EL (cell line): ENCODE measurements at places on chromosomes 11 and 22.

- no peak for DNase-seq
Measured at GRCh38 chr11:115244758-115245157, 259.5 kb downstream of the CADM1 start.

- no peak for DNase-seq
Measured at GRCh38 chr11:108606070-108606469, 12.5 kb upstream of the EXPH5 start.

- DNase-seq = no peak
Measured at GRCh38 chr22:33221568-33221967, 163.4 kb upstream of the SYN3 start.

- no peak for DNase-seq
Measured at GRCh38 chr11:124842305-124842704, 22.9 kb upstream of the ROBO3 start.

DNA sequence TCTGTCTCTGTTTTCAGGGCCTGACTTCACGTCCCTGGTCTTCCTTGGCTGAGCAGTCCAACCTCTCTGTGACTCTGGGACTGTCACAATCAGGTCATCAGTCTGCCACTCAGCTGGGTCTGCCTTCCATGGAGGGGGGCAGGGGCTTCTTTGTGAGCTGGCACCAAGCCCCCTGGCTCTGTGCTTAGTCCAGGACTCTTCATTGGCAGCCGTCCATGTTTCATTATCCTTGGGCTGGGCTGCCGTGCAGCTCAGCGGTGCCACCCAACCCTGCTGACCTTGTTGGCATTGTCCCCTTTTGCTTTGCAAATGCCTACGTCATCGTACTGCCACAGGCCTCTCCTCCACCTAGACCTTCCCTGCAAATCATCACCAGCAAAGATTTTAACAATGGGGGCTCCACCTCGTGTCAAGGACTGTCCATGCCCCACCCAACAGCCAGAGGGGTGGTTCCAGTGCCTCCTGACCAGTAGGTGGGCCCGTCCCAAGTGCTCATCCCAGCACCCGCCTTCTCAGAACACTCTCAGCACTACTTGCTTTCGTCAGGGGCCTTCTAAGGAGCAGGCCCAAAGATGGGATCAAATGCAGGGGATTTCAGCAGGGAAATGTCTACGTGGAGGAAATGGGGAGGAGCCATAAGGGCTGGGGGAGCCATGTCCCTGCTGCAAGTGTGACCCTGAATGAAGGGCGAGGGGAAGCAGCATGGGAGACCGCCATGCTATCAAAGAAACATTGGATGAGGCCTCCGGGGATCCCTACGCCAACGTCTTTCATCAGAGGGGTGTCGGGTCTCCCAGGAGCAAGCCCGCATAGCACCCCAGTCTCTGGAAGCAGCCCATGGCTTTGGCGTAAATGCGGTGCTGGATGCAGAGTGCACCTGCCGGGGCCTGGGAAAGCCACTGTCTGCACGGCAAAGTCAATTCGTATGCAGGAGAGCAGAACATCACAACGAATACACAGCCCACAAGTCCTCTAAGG lies 18.2 kb downstream of the KRTAP5-6 start:
- no peak for DNase-seq

GRCh38 chr22:44473166-44473565 lies 24.9 kb downstream of the RTL6 start:
- DNase-seq = no peak

DNA sequence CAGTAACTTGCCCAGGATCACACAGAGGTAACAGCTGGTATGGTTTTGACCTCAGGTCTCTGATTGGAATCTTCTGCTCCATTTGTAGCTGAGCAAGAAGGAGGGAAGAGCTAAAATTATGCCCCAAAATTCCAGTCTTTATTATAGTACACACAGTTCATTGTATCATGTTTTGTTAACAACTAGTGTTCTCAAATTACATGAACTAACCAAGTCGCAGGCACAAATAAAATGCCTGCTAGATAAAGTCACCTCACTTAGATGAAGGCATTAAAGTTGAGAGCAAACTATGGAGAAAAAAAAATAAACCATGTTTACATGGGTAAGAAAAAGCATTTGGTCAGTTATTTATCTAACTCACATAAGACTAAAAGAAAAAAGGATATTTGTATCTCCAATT lies 58.8 kb downstream of the PDGFD start:
- no peak for DNase-seq

GRCh38 chr11:67027943-67028542 lies 5.1 kb downstream of the SYT12 start:
- no peak for DNase-seq

DNA sequence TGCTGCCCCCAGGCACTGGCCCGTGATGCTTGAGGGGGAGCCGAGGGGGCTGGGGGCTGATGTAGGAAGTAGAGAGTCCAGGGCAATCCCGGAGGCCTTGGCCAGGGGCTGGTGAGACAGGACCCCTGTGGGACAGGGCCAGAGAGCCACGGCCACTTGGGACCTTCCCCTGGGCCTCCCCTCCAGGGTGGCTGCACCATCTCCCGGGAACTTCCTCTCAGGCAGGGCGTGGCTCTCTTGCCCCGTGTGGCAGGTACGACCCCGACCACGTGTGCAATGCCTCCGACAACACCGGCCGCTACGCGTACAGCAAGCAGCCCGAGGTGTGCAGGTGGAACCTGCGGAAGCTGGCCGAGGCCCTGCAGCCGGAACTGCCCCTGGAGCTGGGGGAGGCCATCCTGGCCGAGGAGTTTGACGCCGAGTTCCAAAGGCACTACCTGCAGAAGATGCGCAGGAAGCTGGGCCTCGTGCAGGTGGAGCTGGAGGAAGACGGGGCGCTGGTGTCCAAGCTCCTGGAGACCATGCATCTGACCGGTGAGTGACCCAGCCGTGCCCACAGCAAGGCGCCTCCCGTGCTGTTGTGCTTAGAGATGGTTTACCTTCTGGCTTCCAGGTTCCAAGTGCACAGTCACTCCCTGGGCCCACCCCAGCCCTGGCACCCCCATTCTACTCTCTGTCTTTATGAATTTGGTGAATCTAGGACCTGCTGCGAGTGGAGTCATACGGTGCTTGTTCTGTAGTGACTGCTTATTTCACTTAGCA lies 9.7 kb downstream of the SELENOO start:
- no peak for DNase-seq

- DNase-seq = no peak
Measured at GRCh38 chr11:114141863-114142580, 82.5 kb downstream of the ZBTB16 start.

GRCh38 chr11:291281-292210 lies 2.6 kb downstream of the PGGHG start:
- DNase-seq = no peak

DNA sequence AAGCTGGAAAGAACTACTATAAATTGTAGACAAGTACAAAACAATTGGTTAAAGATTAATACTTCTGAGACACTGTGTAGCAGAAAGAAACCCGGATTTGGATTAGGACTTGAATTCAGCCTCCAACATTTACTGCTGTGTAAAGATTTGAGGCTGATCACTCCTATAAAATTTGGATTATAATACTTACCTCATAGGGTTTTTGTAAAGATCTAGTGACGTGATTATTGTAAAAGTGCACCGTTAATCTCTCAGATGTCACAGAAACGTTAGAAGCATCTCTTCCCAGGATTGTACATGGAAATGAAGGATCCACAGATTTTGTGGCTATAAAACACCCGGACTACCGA lies 323 bp upstream of the HIKESHI start:
- DNase-seq = no peak

DNA sequence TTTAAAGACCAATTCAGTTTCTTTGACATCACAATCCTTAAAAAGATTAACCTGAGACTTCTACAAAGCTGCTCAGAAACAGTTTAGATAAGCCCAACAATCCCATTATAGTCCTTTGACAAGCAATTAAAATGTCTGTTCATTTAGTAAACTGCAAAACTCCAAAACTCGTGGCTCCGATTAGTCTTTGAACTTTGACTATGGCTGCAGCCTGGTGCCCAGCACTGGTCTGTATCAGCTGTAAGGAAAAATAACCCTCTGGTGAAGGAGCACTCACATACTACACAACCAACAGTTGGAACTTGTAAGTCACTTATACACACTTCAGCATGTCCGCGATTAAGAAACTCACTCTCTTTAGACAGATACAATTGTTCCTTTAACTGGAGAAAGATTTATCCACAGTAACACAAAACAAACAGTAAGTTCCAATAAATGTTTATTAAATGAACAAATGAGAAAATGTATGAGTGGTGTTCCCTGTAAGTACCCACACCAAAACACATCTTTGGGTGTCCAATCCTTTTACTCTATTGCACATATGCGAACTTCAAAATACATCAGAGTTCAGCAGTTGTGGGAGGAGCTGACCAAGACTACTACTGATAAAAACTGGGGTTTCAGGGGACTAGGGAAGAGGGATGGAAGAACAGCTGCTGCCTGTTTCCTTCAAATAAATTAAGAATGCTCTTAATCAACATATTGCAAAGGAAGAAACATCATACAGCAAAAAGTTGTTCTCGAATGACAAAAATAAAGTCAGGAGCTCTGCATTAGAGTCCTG lies 36.4 kb downstream of the PITPNB start:
- no peak for DNase-seq

GRCh38 chr11:19723572-19724342 lies 11.1 kb downstream of the NAV2 start:
- DNase-seq = peak; percentile 48

- no peak for DNase-seq
Measured at GRCh38 chr11:108269583-108269982, 46.7 kb downstream of the ATM start.

- DNase-seq = no peak
Measured at GRCh38 chr22:47357493-47357892, 595.0 kb downstream of the TBC1D22A start.

GRCh38 chr11:120399307-120399706 lies 63.1 kb downstream of the ARHGEF12 start:
- no peak for DNase-seq

- no peak for DNase-seq
Measured at GRCh38 chr11:65927904-65928397, 8.7 kb downstream of the DRAP1 start.

- no peak for DNase-seq
Measured at GRCh38 chr11:32792111-32792947, 2.1 kb downstream of the CCDC73 start.

DNA sequence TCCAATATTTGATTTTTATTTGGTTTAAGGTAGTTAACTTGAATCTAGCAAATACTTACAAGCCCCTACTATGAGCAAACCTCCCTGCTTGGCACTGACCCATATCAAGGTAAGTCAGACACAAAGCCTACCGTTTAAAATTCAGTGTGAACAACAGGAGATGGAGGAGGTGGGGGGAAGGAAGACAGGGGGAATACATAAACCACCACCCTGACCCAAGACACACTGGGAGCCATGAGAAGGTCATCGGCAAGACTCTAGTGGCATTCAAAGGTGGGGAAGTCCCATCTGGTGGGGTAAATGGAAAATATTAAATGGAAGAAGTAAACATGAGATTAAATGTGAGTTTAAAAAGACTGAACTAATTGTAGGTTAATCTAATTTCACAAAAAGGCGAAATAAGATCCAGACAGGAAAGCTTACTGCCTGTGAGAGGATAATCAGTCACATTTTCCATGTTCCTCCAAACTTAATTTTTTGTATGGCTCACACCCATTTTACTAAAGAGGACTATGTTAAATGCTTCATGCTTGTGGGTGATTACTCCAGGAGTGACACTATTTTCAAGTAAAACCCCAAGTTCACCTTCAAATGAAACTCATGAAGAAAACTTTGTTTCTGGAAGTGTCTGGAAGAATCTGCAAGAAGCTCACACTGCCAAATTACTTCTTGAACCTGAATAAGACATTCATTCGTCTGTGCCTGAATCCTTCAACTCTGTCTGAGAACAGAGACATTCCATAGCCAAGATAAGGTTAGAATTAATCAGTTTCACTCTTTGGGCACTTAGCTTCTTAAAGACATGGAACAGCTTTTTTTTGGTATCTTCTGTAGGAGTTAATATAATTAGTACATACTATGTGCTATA lies 51.7 kb downstream of the PITPNB start:
- DNase-seq = no peak

- no peak for DNase-seq
Measured at GRCh38 chr22:48635816-48636215, 1191.9 kb downstream of the BRD1 start.

DNA sequence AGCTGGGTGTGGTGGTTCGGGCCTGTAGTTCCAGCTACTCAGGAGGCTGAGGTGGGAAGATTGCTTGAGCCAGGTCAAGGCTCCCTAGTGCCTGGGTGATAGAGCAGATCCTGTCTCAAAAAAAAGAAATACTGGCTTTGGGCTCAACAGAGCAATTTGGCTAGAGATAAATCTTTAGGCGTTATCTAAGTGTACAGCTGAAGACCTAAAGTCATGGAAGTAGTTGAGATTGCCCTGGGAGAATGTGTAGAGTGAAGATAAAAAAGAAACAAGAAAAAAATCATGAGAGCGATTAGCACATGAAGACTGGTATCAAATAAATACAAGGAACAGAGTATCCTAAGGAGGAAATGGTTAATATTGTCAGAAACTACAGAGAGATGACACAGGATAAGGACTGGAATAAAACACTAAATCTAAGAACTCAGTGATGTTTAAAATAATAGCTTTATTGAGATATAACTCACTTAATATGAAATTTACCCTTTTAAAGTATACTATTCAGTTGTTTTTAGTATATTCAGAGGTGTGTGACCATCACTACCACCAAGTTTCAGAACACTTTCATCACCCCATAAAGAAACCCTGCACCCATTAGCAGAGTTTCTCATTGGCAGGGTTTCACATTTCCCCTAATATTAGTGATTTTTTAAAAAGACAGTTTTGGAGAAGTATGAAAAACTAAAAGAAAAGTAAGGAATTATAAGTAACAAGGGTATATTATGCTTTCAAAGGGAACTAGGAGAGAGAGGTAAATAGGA lies 20.7 kb downstream of the PIK3C2A start:
- no peak for DNase-seq

GRCh38 chr11:15175831-15176230 lies 61.1 kb downstream of the INSC start:
- peak; percentile 7 for DNase-seq

GRCh38 chr22:44445307-44445680 lies 52.7 kb downstream of the RTL6 start:
- DNase-seq = no peak

GRCh38 chr22:37661160-37661924 lies 2.8 kb downstream of the PDXP start:
- peak; percentile 87 for DNase-seq

DNA sequence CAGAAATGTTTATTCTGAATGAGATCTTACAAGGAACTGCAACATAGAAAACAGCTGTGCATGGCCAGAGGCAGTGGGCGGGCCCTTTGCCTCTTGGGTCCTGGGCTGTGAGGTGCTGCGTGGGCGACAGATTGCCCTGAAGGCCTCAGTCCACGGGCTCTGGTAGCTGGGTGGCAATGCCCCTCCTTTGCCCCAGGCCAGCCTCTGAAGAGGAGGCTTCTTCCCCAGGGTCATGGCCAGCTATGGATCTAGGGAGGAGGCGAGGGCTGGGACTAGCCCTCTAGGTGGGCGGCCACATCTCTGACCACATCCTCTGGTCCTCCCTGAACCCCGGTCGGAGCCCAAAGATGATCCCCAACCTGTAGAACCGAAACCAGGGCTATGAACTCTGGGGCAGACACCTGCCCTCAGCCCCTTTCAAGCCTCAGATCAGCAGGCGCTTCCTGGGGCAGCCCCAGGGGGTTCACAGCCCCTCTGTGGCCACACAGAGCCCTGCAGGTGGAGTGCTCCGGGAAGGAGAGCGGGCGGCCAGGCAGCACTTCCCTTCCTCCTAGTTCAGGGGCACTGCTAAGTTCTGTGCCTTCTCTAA lies 6.6 kb upstream of the CDC42BPG start:
- DNase-seq = peak; percentile 70

- no peak for DNase-seq
Measured at GRCh38 chr11:107504981-107505380, 47.4 kb upstream of the CWF19L2 start.

GRCh38 chr11:35126000-35126878 lies 12.7 kb upstream of the CD44 start:
- DNase-seq = no peak

GRCh38 chr11:27392278-27393114 lies 29.5 kb upstream of the CCDC34 start:
- DNase-seq = peak; percentile 77
